ENCODE measurements at places on chromosomes 11 and 22.
A peak's percentile ranks its signal among the peaks of the same experiment; 100 is the strongest.

GRCh38 chr22:47605886-47606285 is 843.4 kb downstream of the TBC1D22A start:
- no peaks in the 10 kb centered on the region for H3K36me3 ChIP-seq
- H3K4me1 ChIP-seq, result no peaks in the 10 kb centered on the region
- DNase-seq, result no peak
- H3K27ac ChIP-seq, result no peak overlapping the region
- H3K27me3 ChIP-seq, result no peaks in the 10 kb centered on the region
- no peak overlapping the region for H3K4me3 ChIP-seq

- H3K27ac ChIP-seq, result no peak overlapping the region
- H3K4me1 ChIP-seq, result no peaks in the 10 kb centered on the region
- no peak for DNase-seq
- no peaks in the 10 kb centered on the region for H3K36me3 ChIP-seq
- H3K4me3 ChIP-seq, result no peak overlapping the region
- no peaks in the 10 kb centered on the region for H3K27me3 ChIP-seq
Observed at GRCh38 chr11:84260862-84261261, 974.7 kb upstream of the CCDC90B start.

DNA sequence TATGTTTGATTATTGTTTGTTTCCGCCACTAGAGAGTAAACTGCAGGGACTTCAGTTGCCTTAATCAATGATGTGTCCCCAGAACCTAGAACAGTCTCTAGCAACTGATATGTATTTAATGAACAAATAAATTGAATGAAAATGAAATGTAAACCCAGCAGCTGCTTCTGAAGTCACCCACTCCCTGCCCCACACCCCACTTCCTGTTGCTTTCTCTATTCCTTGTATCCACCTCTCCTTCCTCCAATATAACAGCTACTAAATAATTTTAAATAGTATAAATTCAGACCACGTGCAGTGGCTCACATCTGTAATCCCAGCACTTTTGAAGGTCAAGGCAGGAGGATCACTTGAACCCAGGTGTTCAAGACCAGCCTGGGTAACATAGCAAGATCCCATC is 15.8 kb downstream of the MYH9 start:
- no peak overlapping the region for H3K4me3 ChIP-seq
- no peak for DNase-seq
- H3K4me1 ChIP-seq, result peaks cover 100% of the 10 kb centered on the region
- H3K27me3 ChIP-seq, result no peaks in the 10 kb centered on the region
- peak overlapping the region; percentile 93 for H3K27ac ChIP-seq
- H3K36me3 ChIP-seq, result no peaks in the 10 kb centered on the region

GRCh38 chr11:10945196-10945595 is 87.3 kb upstream of the ZBED5 start:
- H3K27ac ChIP-seq, result no peak overlapping the region
- no peaks in the 10 kb centered on the region for H3K36me3 ChIP-seq
- H3K4me1 ChIP-seq, result no peaks in the 10 kb centered on the region
- no peak overlapping the region for H3K4me3 ChIP-seq

DNA sequence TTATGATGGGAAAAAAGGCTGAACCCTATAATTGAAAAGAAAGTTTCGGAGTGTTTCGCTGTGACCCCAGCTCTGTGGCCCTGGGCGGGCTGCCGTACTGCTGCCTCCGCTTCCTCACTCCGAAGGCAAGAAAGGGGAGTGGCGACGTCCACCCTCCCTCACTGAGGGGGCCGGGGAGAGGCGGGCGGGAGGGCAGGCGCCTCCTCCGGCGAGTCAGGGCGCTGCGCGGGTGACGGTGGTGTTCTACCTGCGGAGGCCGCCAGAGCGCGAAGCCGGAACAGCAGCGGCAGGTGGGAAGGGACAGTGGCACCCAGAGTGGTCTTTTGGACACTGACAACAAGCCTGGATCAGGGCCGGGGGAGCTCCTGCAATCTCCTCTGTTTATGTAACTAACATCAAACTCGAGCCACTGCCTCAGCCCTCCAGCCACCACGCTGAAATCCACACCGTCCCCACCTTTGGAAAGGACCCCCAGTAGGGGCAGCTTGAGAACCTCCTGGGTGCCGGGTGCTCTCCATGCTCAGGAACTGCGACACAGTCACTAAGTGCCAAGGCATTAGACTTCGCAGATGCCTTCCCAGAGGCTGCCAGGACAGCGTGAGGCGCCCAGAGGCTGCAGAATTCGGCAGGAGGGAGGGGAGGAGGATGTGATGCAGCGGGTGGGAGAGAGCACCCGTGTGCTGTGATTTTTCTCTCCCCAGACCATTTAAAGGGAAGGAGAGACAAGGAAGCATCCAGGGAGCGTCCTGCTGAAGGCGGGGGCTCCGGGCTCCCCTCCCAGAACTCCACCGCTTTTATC is 25.5 kb downstream of the BID start:
- peaks cover 6% of the 10 kb centered on the region for H3K4me1 ChIP-seq
- H3K27me3 ChIP-seq, result no peaks in the 10 kb centered on the region
- no peaks in the 10 kb centered on the region for H3K36me3 ChIP-seq

GRCh38 chr22:46794491-46794890 is 32.0 kb downstream of the TBC1D22A start:
- H3K36me3 ChIP-seq, result peaks cover 27% of the 10 kb centered on the region
- no peaks in the 10 kb centered on the region for H3K27me3 ChIP-seq
- H3K4me1 ChIP-seq, result peaks cover 23% of the 10 kb centered on the region
- H3K4me3 ChIP-seq, result no peak overlapping the region
- H3K27ac ChIP-seq, result no peak overlapping the region

All from vagina (tissue), 2 donors.